ENCODE measurements at places on chromosomes 2 and 18.

- DNase-seq = no peak
Measured at GRCh38 chr2:6580982-6581381, 284.7 kb downstream of the CMPK2 start.

DNA sequence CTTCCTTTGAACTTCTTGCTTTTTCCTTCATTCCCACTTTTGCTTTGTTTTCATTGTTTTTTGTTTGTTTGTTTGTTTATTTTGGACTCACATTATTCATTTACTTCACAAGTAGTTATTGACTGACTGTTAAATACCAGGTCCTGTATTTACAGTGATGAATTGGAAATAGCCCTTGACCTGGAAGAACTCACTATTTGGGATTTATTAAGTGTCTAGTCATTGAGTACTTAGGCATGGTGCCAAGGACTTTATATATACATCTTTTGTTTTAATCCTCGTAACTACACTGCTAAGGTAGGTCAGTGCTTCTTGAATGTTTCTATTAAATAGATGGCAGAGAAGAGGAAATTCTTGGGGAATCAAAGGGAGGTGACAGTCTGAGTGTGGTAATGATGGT is 11.1 kb downstream of the SPOPL start:
- DNase-seq = peak; percentile 50

GRCh38 chr18:23231340-23232021 is 96.2 kb downstream of the CABLES1 start:
- peak; percentile 58 for DNase-seq

DNA sequence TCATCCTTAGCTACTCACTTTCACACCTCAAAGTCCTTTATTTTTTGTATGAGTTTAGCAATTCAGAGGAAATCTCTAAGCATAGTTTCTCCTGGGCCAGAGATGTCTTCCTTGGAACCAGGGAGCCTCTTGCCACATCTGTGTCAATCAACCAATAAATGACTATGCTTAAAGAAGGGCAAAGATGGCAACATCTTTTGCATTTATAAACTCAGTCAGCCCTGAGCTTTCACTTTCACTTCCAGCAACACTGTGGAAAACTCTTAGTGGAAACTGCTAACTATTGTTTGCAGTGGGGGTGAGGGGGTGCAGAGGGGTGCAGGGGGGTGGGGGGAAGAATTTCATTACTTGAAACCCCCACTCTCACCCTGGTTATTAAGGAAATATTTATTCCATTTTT is 3.4 kb downstream of the ACVR1C start:
- no peak for DNase-seq

GRCh38 chr2:219327719-219328118 is 4.8 kb downstream of the RESP18 start:
- DNase-seq = no peak

- DNase-seq = no peak
Measured at GRCh38 chr2:238098901-238099713, 1.0 kb upstream of the ESPNL start.

DNA sequence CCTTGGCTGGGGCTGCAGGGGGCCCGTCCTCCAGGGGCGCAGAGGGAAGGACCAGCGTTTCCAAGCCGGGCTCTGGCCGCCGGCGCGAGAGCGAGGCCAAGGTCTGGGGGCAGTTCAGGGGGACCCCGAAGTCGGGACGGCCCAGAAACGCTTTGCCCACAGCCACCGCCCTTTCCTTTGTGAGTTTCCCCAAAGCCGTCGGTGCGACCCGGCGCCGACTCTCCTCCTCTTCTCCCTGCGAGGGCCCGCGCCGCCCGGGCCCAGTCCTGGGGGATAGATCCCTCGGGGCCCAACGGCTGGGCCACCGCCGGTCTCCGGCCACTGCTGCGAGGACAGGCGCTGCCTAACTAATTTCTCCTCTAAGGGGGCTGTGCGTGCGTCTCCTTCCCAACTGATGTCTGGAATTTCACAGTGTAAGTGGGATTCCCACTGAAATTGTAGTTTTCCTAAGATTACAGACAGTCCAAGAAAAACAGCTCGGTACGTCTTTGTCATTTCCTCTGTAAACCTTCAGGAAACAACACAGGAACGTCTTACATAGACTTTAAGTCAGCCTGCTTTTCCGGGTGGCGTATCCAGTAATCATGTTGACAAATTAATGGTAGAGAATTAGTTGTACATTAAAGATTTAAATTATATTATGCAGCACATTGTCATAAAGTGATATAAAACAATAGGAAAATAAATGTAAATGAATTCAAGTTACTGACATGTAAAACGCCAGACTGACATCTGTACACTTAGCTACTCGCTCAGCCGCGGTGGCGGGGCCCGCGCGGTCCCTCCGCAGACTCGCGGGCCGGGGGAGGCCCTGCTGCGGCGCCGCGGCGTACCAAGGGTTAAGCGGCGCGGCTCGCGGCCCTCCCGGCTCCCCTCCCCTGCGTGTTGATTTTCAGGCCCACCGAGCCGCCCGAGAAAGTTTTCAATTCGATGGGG is 139.4 kb upstream of the SIX3 start:
- DNase-seq = no peak

- DNase-seq = no peak
Measured at GRCh38 chr2:28187186-28187585, 205.5 kb upstream of the FOSL2 start.

DNA sequence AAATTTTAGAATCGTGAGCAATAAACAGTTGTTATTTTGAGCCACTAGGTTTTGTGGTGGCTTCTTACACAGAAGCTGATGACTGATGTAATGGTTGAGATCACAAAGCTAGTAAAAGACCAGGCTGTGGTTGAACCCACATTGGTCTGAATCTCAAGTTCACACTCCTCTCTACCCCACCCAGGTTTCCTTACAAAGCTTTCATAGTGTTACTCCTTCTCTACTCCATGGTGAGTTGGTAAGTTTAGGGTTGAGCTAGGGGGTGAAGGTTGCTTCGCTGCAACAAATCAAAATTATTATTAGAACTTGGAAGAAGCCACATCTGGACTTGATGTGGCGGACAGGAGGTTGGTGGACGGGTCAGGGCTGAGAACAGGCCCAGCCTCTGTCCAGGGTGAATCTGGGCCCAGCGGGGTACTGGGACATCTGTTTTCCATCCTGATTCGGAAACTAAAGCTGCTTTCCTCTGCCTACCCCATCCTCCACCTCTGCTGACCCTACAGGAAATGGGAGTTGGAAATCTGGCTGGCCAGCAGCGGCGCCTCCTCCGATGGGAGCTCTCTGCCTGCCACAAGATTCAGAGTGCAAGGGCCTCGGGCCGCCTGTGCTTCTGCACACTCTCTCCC is 86.3 kb downstream of the ZFP36L2 start:
- DNase-seq = no peak

DNA sequence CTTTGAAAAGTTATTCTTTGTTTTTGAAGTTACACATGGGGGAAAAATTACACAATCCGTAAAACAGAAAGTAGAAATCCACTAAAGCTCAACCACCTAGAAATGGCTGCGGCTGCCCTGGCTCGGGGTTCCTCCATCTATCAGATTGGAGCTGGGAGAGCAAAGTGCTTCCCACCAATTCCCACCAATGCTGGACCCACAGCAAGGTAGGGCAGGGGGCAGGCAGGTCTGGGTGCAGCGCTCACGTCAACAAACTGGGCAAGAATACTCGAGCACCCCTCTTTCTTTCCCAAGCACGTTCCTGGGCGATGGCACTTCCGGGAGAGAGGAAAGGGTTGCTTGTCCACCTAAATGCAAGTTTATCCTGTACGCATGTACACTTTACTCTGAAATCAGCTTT is 217.6 kb downstream of the NDUFA10 start:
- DNase-seq = no peak

GRCh38 chr2:201152999-201153815 is 29.7 kb upstream of the CASP10 start:
- no peak for DNase-seq
